ENCODE measurements at places on chromosomes 5 and 9. TPM values are rescaled to one million over a fixed set of nuclear protein-coding genes. Genes with fewer than 3 reads are reported as not detected.

TNFSF8 gene
- not detected for total RNA-seq

ENTPD8 gene
- total RNA-seq, result not detected

CDK9 gene
- total RNA-seq, result 59.7 TPM

DNA sequence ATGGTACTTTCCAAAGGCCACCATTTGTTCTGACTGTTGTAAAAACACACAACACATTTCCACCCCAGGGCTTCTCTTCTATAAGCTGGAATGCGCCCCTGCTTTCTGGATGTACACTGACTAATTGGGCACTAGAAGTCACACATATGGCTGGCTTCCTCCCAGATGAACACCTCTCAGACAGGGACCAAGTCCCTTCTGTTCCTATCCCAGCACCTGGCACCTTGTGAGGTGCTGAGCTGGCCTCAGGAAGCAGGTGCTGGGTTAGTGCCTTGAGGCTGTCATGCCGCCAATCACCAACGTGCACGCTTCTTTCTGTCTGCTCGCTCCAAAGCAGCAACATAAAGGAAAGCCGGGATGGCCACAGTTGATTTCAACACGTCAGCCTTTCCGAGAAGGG, 93.2 kb downstream of the FSTL4 start:
- DNase-seq, result no peak

Measured in HFFc6 (cell line).